Right kidney (tissue), 9 donors: ENCODE measurements at places on chromosomes 11 and 22.
A peak's percentile ranks its signal among the peaks of the same experiment; 100 is the strongest.

DNA sequence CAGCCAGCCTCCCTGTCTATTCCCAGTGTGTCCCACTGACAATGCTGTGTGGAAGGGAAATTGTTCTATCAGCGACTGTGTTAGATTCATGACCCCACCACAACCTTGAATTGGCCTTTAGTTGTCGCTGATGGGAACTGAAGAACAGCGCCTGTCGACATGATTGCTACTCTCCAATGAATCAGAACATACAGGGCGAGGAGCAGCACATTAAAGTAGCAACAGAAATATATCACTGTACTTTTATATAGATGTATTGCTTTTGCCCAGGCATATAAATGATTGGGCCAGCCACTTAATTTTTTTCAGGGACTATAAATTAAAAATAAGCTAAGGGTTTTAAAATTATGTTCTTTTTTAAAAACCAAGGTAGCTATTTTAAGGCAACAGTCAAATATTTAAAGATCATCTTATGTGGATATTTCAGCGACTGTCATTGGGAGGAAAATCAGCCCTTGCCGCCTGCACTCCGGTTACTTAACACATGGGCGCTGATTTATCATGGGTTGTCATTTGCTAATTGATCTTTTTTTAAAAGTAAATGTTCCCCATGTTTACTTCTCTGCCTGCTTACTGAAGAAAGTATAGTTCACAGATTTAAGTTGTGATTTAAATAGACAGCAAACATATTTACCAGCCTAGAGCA, 42.1 kb downstream of the ARL14EP start:
- no peak for DNase-seq

DNA sequence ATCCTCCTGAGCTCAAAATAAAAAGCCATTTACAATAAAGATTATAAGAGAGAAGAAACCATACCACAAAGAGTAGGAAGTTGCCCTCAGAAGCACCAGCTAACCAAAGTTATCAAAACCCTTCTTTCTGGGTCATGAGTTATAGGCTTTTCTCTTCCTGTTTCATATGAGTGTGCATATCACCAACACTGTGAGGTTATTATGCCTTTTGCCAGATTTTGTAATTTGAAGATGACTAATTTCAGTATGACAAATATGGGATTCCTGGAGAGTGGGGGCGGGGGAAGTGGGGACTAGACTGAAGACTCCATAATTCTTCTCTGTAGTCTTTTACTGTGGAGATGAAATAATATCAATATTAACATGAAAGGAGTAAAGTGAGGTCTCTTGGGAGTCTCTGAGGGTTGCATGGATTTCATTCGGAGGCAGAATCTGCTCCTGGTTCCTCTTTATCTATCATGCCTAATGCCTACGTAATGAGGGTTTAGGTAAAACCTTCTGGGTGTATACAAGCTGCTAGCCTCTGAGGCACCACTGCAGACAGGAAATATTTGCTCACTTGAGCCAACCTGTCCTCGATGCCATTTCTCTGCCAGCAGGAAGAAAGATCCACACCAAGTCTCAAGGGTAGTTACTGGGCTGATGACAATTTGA, 2.1 kb downstream of the LPXN start:
- no peak for DNase-seq

- no peak for DNase-seq
Measured at GRCh38 chr22:49760630-49761571, 66.8 kb downstream of the BRD1 start.

DNA sequence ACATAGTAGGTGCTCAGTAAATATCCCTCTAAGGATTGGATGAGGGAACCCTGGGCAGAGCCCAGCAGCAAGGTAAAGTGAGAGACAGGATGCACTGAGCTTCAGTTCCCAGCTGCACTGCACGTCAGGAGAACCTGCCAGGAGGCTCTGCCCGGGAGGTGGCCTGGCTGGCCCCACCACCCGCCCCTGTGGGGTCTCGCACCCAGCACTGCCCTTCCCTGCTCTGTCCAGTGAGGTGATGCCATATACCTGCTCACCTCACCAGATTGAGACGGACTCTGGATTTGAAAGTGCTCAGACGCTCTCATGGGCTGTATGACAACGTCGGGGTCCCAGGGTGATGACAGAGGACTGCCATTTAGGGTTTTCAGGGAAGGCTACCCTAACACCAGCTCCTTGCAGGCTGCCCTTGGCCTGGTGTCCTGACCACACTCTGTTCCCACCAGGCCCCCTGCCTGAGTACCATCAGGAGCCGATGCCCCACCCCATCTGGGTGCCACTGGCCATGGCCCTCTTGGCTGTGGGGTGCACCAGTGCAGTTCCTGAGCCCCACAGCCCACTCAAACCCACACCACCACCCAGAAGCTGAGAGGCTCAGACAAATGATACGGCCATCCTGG, 61.7 kb upstream of the FGF3 start:
- DNase-seq: no peak

GRCh38 chr11:35619855-35620640, 1.8 kb downstream of the FJX1 start:
- no peak for DNase-seq

- no peak for DNase-seq
Measured at GRCh38 chr11:1838426-1839144, at the start of gene TNNI2. Gene TNNI2 (plus strand): TSS chr11:1838981. CDS start chr11:1839697, 716 bp downstream.

DNA sequence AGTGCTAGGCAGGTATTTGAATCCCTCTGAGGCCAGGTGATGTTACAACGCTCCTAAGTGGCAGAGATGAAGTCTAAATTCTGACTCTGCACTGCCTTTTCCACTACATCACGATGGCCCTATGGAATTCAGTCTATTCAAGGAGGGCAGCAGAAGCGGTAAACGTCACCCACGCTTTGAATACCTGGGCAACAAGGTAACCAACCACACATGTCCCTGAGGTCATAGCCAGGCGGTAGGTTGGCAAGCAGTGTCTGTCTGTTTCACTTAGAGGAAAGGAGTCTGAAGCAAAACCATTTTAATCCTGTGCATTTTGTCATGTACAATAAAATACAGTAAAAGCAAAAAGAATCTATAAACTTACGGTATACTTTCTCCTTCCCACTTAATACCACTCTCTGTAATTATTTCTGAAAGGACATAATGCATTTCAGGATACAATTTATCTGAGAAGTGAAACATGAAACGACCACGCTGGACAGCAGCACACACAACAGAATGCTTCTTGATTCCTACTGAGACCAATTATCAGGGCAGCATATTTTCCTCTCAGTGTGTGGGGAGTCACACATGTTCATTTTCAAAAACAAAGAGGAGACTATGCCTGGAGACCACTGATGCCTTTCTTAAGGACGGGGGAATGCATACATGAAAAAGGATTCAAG, 51.3 kb downstream of the PRDM10 start:
- no peak for DNase-seq

- no peak for DNase-seq
Measured at GRCh38 chr11:45344028-45344427, 57.9 kb upstream of the SYT13 start.

GRCh38 chr22:17554814-17555213, 8.5 kb upstream of the SLC25A18 start:
- DNase-seq: no peak

DNA sequence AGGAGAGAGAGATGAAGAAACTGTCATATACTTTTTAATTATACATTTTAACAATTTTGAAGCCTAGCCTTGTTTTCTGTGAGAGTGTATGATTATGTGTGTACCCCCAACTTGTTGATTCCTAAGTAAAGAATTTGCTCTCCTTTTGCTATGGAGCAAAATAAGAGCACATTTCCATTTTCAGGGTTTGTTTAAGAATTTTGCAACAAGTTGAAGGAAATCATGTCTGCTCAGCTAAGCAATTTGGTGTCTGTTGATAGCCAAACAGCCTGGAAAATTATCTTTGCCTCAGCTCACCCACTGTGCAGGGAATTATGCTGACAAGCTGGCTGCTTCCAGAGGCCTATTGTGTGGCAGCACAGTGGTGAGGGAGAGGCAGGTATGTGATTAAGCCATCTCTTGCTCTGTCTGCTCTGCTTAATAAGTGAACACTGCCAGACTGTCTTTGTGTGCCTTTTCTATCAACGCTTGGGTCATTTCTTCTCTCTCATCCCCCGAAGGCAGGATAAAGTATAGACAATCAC, 135.1 kb upstream of the TTC12 start:
- no peak for DNase-seq

GRCh38 chr11:64410404-64410734, 51.4 kb downstream of the RPS6KA4 start:
- no peak for DNase-seq

GRCh38 chr11:2903672-2904011, 18.1 kb upstream of the CDKN1C start:
- DNase-seq: no peak

DNA sequence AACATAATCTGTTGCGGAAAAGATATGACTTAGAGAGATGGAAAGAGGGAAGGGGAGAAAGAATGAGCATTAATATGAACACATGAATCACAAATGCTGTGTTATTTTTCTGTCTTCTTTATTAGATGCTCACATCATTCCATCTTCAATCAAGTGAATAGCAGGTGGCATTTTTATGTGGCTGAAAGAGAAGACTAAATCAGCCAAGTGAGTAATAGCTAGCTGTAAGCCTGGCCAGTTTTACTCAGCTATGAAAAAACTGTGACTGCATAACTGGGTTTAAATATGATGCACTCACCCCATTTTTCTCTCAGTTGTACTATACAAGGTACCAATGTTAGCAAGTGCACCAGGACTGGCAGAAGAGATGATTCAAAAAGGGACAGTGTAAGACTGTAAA, 571.1 kb downstream of the JRKL start:
- no peak for DNase-seq

- no peak for DNase-seq
Measured at GRCh38 chr22:26395926-26396325, 33.1 kb upstream of the ASPHD2 start.

GRCh38 chr11:68014157-68014946, 4.2 kb downstream of the ALDH3B1 start:
- no peak for DNase-seq

DNA sequence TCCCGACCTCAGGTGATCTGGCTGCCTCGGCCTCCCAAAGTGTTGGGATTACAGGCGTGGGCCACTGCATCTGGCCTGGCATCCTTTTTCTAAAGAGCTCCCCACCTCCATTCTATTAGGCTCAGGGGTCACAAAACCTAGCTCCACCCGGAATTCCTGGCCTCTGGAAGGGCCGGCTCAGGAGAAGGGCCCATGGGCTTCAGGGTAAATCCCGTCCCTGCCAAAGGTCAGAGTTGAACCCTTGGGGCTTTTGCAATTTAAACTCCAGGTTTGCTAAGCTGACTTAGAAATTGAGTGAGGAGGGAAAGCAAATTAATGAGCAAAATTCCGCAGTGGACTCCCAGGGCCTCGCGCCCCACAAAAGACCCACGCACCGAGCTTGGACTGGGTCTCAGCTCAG, 48.3 kb downstream of the RPS6KA4 start:
- no peak for DNase-seq

DNA sequence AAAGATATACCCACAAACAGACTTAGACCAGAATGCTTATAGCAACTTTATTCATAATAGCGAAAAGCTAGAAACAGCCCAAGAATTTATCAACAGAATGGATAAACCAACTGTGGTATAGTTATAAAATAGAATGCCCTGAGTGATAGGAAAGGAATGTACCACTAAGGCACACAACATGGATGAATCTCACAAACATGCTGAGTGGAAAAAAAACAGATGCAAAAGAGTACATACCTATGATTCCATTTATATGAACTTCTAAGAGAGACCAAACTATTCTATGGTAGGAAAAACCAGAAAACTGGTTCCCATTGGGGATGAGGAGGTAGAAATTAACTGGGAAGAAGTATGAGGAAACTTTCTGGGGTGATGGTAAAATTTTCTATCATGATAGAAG, 40.4 kb upstream of the GRIK4 start:
- no peak for DNase-seq

DNA sequence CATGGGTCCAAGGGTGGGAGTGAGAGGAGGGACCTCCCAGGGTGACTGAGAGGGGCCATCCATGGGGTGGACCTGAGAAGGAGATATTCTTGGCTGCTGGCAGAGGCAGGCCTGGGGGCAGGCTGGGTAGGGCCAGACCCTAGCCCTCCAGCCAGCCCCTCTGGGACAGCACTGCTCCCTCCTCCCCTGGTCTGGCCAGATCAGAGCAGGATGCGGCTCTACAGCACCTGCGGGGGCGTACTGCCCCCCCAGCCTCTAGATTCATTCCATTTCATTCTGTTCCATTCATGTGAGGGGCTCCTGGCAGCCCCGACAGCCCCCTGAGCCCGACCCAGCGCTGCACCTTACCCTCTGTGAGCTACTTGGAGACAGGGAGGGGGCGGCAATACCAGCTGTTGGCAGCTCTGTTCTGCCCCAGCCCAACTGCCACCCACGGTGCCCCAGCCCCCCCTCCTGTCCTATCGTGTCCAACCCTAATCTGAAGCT, 34.3 kb upstream of the MYRF start:
- peak; percentile 53 for DNase-seq

DNA sequence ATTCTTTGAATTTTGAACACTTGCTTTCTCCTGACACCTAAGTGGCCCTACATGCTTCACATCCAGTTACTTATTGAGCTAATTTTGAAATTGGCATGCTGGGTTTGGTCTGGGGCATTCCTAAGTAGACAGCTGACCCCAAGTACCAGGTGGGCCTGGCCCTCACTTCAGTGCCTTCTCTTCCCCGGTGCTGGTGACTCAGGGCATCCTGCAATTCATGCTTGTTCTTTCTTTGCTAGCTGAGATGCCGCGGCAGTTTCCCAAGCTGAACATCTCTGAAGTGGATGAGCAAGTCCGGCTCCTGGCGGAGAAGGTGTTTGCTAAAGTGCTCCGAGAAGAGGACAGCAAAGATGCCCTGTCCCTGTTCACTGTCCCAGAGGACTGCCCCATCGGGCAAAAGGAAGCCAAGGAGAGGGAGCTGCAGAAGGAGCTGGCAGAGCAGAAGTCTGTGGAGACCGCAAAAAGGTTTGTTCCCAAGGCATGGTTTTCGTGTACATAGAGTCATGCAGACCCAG, 6.3 kb downstream of the AMPD3 start:
- no peak for DNase-seq

GRCh38 chr22:42070517-42071422, at the start of gene NAGA:
Gene NAGA (minus strand): TSS chr22:42070812. CDS start chr22:42070297, 515 bp downstream.
- peak; percentile 94 for DNase-seq

GRCh38 chr11:65085446-65085845, 1.4 kb downstream of the ZFPL1 start:
- no peak for DNase-seq

DNA sequence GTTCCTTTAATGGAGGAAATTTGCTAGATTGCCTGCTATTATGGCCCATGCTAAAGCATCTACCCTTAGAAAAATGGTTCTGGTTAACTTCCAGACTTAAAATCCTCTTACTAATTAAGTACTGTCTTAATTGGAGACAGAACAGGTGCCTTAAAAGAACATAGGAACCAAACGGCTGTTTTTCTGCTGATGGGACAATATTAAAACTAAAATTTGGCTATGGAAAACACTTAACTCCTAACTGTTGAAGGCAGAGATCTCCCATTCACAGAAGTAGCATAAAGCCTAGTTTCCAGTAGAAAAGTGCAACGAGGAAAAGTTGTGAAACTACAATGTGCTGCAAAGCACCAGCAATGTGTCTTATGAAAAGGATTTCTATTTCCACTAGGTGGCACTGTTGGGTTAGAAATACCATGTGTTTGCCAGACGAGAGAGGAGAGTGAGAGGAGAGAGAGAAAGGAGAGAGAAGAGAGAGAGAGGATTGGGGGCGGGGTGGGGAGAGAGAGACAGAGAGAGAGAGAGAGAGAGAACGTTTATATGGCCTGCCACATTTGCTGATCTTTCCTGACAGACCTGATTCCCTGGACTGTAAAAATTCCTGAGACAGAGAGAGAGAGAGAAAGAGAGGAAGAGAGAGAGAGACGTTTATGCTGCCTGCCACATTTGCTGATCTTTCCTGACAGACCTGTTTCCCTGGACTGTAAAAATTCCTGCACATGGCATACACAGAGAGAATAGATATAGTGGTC, 51.5 kb downstream of the FAM181B start:
- DNase-seq: peak; percentile 63
